ENCODE measurements at places on chromosomes 1 and 21.

GRCh38 chr1:85449356-85449755 lies 15.6 kb downstream of the DDAH1 start:
- DNase-seq = no peak

DNA sequence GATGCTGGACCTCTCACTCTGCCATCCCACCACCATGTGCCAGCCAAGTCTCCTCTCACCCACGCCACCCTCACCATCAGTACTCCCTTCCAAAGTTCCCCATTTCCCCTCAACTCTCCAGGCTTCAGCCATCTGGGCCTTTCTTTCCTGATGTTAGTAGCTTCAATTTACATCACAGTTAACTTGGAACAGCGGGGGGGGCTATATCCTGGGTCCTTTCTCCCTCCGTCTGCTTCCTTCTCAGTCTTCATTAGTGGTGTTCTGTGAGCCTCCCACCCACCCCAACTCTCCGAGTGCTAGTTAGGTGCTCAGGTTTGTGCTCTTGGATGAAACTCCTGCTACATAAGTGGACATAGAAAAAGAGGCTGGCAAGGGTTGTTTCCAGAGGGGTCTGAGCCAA lies 31.9 kb downstream of the KCNC4 start:
- no peak for DNase-seq

GRCh38 chr1:54353959-54354358 lies 52.2 kb downstream of the SSBP3 start:
- no peak for DNase-seq

DNA sequence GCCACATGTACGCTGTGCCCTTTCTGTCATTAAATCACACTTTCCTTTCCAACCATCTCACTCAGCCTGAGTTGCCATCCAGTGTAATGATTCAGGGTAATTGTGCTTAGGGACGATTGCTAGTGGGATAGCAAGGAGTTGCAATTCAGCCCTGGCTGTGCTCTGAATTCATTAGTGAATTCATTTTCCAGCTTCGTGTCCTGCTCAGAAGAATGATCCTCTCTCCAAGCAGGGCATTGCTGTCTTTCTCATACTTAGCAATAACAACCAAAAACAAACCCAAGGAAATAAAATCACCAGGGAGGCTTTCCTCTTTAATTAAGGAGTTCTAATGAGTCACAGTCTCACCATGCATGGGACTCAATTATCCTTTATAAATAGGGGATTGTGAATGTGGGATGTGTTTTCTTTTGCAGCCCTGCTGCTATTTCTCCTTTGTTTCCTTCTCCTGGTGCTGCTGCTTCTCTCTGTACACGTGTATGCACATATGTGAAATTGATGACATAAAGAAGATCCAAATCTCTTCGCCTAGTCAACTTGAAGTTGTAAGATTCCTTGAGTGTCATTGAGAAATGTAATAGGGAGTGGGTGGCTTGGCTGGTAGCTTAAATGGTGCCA lies 167.0 kb downstream of the TSEN15 start:
- DNase-seq = no peak

DNA sequence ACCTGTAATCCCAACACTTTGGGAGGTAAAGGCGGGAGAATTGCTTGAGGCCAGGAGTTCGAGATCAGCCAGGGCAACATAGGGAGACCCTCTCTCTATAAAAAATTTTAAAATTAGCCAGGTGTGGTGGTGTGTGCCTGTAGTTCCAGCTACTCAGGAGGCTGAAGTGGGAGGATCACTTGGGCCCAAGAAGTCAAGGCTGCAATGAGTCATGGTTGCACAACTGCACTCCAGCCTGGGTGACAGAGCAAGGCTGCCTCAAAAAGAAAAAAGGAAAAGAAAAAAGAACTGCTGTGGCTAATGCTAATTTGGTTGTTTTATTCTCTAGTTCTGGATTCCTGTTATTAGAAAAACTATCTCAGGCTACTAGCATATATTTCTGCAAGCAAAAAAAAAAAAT lies 29.8 kb downstream of the DBT start:
- no peak for DNase-seq

DNA sequence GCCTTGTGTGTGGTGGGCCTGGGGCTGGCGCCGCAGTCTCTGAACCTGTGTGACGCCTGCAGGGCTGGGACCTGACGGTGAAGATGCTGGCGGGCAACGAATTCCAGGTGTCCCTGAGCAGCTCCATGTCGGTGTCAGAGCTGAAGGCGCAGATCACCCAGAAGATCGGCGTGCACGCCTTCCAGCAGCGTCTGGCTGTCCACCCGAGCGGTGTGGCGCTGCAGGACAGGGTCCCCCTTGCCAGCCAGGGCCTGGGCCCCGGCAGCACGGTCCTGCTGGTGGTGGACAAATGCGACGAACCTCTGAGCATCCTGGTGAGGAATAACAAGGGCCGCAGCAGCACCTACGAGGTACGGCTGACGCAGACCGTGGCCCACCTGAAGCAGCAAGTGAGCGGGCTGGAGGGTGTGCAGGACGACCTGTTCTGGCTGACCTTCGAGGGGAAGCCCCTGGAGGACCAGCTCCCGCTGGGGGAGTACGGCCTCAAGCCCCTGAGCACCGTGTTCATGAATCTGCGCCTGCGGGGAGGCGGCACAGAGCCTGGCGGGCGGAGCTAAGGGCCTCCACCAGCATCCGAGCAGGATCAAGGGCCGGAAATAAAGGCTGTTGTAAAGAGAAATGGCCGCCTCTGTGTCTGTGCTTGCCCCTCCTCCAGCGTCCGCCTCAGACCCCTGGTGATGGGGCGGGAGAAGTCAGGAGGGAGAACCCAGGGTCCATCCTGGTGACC lies 788 bp downstream of the ISG15 start:
- DNase-seq = no peak

GRCh38 chr21:36786186-36786585 lies 87.3 kb downstream of the SIM2 start:
- no peak for DNase-seq

DNA sequence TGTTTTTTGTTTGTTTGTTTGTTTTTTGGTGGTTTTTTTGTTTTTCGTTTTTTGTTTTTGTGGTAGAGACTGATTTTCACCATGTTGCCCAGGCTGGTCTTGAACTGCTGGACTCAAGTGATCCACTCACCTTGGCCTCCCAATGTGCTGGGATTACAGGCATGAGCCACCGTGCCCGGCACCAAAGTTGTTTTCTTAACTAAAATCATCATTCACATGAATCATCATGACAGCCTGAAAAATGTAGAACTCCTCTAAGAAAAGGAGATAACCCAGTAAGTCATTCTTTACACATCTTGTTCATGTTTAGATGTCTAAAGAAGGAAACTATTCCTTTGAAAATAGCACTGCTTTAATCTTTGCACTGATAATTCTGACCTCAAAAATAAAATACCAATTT lies 37.5 kb downstream of the DISP1 start:
- no peak for DNase-seq

GRCh38 chr1:12414444-12415018 lies 184.7 kb downstream of the VPS13D start:
- no peak for DNase-seq

DNA sequence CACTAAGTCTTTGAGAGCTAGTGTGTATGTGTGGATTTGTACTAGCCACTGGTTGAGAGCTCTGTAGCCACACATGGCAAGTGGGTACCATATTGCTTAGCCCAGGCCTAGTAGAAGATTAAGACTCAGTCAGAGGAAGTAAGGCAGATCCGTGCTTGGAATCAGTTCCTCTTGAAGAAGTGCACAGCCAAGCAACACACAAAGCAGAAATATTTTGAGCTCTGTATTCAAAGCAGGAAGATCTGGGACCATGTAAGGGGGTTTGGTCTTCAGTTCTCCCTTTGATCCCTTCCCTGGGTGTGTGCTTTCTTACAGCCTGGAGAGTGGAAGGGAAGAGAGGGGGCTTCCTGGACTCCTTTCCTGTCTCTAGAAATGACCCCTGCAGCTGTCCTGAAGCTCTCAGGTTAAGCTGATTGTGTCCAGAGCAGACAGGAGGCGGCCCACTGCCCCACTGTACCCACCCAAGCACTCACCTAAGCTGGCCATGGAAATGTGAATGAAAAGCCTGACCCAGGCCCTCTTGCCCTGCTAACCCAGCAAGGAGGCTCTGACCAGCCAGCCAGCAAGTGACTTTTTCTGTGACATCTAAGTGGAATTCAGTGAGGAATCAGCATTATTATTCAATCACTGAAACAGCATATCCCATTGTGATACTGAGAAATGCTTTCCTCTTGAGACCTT lies 3.6 kb downstream of the ETS2 start:
- no peak for DNase-seq

GRCh38 chr21:35072960-35073359 lies 23.9 kb upstream of the RUNX1 start:
- no peak for DNase-seq

- DNase-seq = no peak
These were observed 1.2 kb upstream of the CD34 start for GRCh38 chr1:207911856-207912760.

- DNase-seq = no peak
These were observed 20.8 kb upstream of the MPC2 start for GRCh38 chr1:167957710-167958109.

- peak; percentile 85 for DNase-seq
These were observed at the start of gene ADAR for GRCh38 chr1:154607609-154608396. Gene ADAR (minus strand): TSS chr1:154608186. CDS start chr1:154608006, 180 bp downstream.

DNA sequence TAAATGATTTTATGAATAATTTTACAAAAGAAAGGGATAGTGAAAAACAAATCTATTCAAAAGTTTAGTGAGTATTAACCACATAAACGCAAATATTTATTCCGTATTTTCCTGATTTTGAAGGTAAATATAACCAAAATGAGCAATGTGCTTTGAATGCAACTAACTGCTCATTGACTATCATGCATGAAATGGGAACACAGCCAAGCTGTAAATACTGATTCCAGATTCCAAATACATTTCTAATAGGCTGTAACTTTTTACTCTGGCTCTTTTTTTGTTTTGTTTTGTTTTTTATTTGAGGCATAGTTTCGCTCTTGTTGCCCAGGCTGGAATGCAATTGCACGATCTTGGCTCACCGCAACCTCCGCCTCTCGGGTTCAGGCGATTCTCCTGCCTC lies 41.8 kb downstream of the SELENOF start:
- DNase-seq = no peak

- DNase-seq = no peak
These were observed 40.5 kb upstream of the GALNT2 start for GRCh38 chr1:230026572-230026971.

GRCh38 chr1:15507278-15507677 lies 16.7 kb downstream of the CASP9 start:
- no peak for DNase-seq

DNA sequence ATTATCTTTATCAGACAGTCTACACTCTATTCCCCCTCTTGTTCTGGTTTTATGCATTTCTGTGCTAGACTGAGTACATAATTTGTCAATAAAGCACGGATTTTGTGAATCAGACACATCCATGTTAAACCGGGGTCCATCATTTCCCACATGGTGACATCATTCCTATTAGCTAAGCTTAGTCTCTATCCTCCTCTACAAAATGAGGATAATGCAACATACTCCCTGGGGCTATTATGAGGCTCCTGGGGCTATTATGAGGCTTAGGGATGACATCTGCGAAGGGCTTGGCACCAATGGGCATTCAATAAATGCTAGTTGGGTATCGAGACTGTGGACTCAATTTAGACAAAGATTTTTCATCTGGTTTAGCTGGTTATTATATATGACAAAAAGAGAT lies 25.1 kb upstream of the APP start:
- no peak for DNase-seq

GRCh38 chr1:201649761-201650622 lies 111.1 kb downstream of the NAV1 start:
- DNase-seq = no peak

DNA sequence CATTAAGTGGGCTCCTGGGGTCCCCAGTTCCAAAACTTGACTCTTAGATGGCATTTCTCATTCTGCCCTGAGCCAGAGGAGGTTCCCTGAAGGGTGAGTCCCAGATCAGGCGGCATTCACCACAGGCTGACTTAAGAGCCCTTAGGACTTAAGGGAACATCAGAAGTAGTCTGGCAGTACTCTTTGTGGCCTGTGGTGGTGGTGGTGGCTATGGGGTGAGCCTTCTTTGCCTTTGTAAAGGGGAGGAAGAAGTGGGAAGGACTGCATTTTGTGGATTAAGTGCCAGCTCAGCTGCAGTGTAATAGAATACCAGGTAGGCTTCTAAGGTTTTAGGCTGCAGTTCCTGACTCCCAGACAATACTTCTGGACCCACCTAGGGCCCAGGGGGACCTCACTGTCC lies 186.5 kb upstream of the KCTD3 start:
- no peak for DNase-seq

DNA sequence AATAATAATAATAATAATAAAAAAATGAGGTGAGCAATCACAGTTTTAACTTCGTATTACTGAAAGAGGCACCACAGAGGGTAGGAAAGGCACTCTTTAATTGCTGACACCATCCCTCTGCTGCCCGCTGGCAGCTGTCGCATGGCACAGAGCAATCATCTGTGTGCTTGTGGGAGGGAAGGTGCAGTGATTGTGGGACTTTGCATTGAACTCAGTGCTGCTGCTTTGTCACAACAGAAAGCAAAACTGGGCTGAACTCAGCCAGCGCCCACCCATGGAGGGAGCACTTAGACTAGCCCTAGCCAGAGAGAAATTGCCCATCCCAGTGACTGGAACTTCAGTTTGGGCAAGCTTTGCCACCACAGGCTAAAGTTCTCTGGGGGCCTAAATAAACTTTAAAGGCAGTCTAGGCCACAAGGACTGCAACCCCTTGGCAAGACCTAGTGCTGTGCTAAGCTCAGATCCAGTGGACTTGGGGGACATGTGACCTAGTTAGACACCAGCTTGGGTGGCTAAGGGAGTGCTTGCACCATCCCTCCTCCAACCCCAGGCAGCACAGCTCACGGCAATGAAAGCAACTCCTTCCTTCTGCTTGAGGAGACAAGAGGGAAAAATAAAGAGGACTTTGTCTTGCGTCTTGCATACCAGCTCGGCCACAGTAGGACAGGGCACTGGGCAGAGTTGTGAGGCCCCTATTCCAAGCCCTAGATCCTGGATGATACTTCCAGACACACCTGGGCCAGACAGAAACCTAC lies 59.3 kb downstream of the WDR4 start:
- no peak for DNase-seq

GRCh38 chr1:162087574-162087973 lies 18.1 kb downstream of the NOS1AP start:
- no peak for DNase-seq

- DNase-seq = no peak
These were observed 2.5 kb downstream of the ARHGEF19 start for GRCh38 chr1:16209847-16210407.

DNA sequence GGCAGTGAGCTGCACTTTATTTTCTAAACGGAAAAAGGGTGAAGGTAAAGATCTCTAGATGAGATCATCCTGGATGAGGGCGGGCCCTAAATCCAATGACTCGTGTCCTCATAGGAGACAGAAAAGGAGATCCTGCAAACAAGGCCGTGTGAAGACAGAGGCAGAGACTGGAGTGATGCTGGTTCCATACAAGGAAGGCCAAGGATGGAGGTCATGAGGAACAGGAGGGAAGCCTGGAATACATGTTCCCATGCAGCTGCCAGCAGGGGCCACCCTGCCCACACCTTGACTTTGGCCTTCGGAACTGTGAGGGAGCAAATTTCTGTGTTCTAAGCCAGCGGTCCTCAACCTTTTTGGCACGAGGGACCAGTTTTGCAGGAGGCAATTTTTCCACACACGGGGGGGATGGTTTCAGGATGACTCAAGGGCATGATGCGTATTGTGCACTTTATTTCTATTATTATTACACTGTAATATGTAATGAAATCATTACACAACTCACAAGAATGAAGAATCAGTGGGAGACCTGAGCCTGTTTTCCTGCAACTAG lies 94.3 kb downstream of the PSMG1 start:
- DNase-seq = no peak

All from stimulated activated CD4-positive, alpha-beta T cell treated with anti-CD3 and anti-CD28 coated beads, TNF-alpha, amount 100 ng/mL, for 4 hours (primary cell).